B cell (primary cell): ENCODE measurements at places on chromosomes 12 and 14.
A peak's percentile ranks its signal among the peaks of the same experiment; 100 is the strongest.

- H3K4me3 ChIP-seq: peak overlapping the region; percentile 20
- peak overlapping the region; percentile 91 for H3K27ac ChIP-seq
- no peaks in the 10 kb centered on the region for H3K27me3 ChIP-seq
- peak; percentile 59 for DNase-seq
Measured at GRCh38 chr12:92502417-92503028, 200.3 kb upstream of the PLEKHG7 start.

- no peaks in the 10 kb centered on the region for H3K4me1 ChIP-seq
- DNase-seq: no peak
- no peak overlapping the region for H3K4me3 ChIP-seq
- H3K27me3 ChIP-seq: no peaks in the 10 kb centered on the region
Measured at GRCh38 chr12:84124211-84124610, 788.4 kb downstream of the SLC6A15 start.

GRCh38 chr14:52926953-52927352 is 23.9 kb downstream of the FERMT2 start:
- no peaks in the 10 kb centered on the region for H3K36me3 ChIP-seq
- no peak for DNase-seq
- H3K27ac ChIP-seq: no peak overlapping the region
- H3K4me1 ChIP-seq: no peaks in the 10 kb centered on the region
- no peak overlapping the region for H3K4me3 ChIP-seq

DNA sequence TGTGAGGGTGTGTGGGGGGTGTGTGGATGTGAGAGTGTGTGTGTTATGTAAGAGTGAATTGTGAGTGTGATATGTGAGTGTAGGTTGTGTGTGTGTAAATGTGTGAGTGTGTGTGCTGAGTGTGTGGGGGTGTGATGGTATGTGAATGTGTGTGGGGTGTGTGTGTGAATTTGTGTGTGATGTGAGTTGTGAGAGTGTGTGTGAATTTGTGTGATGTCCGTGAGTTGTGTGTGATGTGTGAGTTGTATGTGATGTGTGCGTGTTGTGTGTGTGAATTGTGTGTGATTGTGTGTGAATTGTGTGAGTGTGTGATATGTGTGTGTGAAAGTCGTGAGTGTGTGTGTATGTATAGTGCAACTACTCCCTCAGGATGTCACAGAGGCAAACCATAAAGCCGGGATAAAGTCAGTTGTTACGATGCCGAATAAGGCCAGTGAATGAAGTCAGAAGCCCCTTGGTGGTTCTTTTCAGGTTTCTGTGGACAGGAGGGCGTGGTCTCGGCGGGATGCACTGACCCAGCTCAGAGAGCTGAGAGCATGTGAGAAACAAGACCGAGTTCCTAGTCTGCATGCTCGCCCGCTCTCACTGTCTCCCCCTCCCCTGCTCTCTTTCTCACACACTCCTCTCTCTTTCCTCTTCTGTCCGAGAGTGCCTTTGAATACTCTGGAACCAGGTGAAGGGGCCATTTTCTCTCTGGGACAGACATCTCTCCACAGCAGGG is 71.8 kb upstream of the MAX start:
- no peak overlapping the region for H3K27ac ChIP-seq
- no peaks in the 10 kb centered on the region for H3K36me3 ChIP-seq
- H3K27me3 ChIP-seq: no peaks in the 10 kb centered on the region
- DNase-seq: no peak

- H3K4me3 ChIP-seq: no peak overlapping the region
- H3K27ac ChIP-seq: no peak overlapping the region
- H3K4me1 ChIP-seq: no peaks in the 10 kb centered on the region
- no peaks in the 10 kb centered on the region for H3K36me3 ChIP-seq
- H3K27me3 ChIP-seq: no peaks in the 10 kb centered on the region
- no peak for DNase-seq
Measured at GRCh38 chr14:40697231-40697630, 909.4 kb upstream of the LRFN5 start.

DNA sequence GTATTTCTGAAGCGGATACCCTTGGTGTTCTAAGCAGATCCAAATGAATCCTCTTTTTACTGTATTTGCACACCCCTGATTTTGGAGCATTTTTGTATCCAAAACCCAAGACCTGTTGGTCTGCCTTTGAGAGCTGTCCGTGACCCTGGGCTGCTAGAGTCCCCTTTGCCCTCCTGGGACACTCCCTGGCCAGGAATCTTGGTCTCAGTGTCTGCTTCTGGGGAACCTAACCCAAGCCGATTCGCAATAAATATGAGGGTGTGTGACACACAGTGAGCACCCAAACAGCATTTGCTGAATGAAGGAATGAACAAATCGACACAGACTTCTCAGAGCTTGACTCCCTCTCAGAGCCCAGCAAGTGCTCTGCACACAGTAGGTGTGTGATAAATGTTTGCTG is 92.9 kb downstream of the SCARB1 start:
- DNase-seq: no peak
- no peaks in the 10 kb centered on the region for H3K27me3 ChIP-seq
- H3K36me3 ChIP-seq: no peaks in the 10 kb centered on the region
- H3K27ac ChIP-seq: no peak overlapping the region

- H3K4me1 ChIP-seq: peaks cover 24% of the 10 kb centered on the region
- H3K4me3 ChIP-seq: peak overlapping the region; percentile 33
- no peaks in the 10 kb centered on the region for H3K27me3 ChIP-seq
- DNase-seq: peak; percentile 39
- no peaks in the 10 kb centered on the region for H3K36me3 ChIP-seq
Measured at GRCh38 chr14:50676814-50677516, 8.9 kb upstream of the SAV1 start.

GRCh38 chr14:105180592-105181548 is at the start of gene NUDT14:
NUDT14 (minus strand) TSS chr14:105181312; CDS start chr14:105181209, 103 bp downstream.
- H3K27ac ChIP-seq: no peak within 1 kb of the TSS
- DNase-seq: peak; percentile 92
- peak within 1 kb of the TSS; percentile 65 for H3K4me3 ChIP-seq
- peaks cover 9% of the 10 kb centered on the region for H3K4me1 ChIP-seq
